MM.1S (cell line): ENCODE measurements at places on chromosomes 4 and X.

DNA sequence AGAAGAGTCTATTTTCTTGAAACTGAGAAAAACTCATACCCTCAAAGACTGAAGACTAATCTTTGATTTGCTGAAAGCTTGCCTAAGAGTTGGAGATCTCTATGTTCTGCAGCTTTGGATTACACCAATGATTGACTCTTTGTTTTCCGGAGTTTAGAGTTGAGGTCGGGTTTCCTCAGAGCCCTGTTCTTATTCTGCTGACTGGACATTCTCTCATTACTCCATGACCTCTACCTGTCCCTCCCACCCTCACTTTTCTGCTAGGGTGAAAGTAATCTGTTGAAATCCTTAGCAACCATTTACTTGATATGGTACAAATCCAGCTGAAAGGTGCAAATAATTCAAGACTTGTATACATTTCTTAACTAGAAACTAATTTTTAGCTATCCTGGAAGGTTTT is 421.5 kb upstream of the FRG1 start:
- no peak for DNase-seq

- peak; percentile 56 for DNase-seq
Observed at GRCh38 chrX:150897421-150898320, 797 bp downstream of the CD99L2 start.

DNA sequence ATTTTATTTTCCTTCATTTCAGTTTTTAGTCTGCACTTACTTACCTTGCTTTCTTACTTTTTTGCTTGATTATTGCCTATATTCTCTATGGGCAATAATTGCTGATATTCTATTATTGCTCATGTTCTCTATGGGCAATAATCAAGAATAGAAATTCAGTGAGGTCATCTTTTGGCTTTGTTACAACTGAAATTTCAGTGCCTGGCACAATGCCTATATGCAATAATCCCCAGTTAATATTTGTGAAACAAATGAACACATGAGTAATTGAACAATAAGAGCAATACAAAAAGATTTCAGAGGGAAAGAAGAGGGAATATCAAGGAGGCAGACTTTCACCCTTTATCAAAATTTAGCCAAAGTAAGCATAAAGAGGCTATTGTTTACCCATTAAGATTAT is 48.6 kb upstream of the ARSJ start:
- no peak for DNase-seq

GRCh38 chr4:38609614-38610013 is 54.4 kb upstream of the KLF3 start:
- no peak for DNase-seq

GRCh38 chr4:3867403-3868100 is 101.4 kb downstream of the ADRA2C start:
- no peak for DNase-seq

GRCh38 chr4:144894573-144894972 is 203.4 kb downstream of the ANAPC10 start:
- no peak for DNase-seq

- DNase-seq, result no peak
Observed at GRCh38 chr4:95462921-95463320, 85.9 kb downstream of the UNC5C start.

DNA sequence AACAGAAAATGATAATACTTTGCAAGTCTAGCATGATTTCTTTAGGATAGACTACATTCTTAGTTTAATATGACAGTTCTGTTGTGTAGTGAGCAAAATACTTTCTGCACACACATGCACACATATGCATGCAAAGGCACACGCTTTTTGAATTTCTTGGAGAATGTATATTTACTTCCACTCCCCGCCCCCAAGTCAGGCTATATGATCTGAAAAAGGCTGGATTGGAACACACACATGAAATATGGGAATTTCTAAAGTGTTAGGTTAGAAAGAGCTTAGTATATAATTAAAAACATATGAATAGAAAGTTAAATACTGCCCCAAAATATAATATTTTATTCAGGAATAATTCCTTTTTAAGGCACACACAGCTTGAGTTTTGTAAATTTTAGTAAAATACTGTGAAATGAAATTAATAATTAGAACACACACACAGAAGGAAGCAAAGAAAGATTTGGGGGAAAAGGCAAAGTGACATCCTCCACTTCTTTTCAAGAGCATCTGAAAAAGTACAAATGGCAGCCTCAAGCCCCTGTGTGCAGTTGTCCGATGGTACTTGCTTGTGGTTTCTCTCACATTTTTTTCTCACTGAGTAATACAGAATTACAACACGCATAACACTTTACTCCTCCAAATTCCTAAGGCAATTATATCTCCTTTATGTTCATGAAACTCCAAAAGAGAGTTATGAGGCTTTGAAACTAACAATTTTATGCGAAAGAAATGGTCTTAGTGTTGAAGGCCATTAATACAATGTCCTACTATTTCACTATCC is 228.9 kb upstream of the ETNPPL start:
- no peak for DNase-seq

DNA sequence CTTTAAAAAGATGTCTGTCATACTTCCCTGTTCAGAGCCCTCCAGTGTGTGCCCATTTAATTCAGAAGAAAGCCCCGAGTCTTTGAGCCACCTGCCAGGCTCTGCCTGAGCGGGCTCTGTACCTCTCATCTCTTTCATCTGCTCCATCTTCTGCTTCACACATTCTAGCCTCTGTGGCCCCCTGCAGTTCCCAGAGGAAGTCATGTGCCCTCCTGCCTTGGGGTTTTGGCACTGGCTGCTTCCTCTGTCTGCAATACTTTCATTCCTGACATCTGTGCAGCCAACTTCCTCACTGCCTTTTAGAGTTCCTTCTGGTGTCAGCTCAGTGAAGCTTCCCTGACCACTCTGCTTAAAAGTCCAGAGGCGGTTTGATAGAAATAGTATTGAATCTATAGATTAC is 6.2 kb upstream of the STK32B start:
- no peak for DNase-seq

GRCh38 chr4:86131456-86131855 is 228.4 kb downstream of the MAPK10 start:
- no peak for DNase-seq
